HT-29 (cell line): ENCODE measurements at places on chromosomes 3 and 15.

DNA sequence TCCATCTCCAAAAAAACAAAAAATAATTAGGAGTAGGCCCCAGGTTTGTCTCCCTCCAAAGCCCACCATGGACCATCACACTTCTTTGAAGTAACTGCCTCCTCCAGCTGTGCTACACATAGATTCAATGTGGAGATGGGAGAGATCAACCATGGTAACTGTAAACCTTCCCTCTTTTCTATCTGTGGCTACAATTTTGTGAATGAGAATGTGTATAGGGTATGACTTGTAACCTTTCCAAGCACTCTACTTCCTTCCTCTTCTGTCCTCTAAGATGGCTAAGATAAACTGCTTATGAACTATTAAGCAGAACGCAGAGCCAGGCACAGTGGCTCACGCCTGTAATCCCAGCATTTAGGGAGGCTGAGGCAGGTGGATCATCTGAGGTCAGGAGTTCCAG is 55.5 kb upstream of the ATP11B start:
- DNase-seq, result no peak

- no peak for DNase-seq
Measured at GRCh38 chr15:51579012-51579411, 43.6 kb downstream of the DMXL2 start.

- DNase-seq, result peak; percentile 72
Measured at GRCh38 chr3:53485675-53486403, 8.6 kb upstream of the CACNA1D start.

DNA sequence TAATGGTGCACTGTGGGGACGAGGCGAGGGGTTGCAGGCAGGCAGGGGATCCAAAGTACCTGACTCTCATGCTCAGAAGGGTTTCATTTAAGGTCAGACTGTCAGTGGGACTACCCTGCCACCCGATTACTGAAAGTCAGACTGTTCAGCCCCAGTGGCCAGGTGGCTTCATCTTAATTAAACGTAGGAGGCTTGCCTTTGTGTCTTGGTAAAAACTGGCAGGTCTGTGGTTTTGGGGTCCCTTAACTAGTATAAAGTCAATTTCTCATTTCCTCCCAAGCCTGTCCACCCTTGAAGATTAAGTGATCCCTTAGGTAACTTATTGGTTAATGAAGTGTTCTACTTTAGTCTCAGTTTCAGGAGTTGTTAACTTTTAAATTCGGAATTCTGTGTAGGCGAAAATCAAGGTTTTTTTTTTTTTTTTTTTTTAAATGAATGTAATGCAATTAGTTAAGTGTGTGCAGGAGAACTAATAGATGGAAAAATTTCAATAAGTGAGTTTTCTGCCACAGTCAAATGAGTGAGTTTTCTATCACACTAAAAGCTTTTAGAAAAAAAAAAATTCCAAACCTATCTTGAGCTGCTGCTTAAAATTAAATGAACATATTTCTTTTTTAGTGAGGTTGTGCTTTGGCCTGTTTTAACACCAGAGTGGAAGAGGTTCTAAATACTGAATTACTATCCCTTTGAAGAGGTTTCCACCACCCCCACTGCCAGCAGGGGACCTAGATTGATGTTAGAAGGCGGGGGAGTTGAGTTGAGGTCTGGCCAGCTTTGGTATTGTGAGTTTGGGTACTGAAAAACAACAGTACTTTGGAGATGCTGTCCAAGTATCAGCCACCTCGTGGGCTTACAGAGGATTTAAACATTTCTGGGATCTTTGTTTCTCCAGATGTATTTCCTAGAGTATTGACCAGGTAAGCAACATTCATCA is 15.2 kb downstream of the ITPR1 start:
- no peak for DNase-seq
